Erythroblast (primary cell): ENCODE measurements at places on chromosomes 3 and 15.

GRCh38 chr3:81932681-81933080 lies 171.2 kb upstream of the GBE1 start:
- no peak for DNase-seq

DNA sequence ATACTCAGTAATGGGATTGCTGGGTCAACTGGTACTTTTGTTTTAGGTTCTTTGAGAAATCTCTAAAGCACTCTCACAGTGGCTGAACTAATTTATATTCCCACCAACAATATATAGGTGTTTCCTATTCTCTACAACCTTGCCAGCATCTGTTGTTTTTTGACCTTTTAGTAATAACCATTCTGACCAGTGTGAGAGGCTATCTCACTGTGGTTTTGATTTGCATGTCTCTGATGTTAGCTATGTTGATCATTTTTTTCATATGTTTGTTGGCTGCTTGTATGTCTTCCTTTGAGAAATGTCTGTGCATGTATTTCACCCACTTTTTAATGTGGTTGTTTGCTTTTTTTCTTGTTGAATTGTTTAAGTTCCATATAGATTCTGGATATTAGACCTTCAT lies 98.2 kb upstream of the DCBLD2 start:
- no peak for DNase-seq

GRCh38 chr15:101033801-101034200 lies 114.6 kb downstream of the LRRK1 start:
- no peak for DNase-seq

DNA sequence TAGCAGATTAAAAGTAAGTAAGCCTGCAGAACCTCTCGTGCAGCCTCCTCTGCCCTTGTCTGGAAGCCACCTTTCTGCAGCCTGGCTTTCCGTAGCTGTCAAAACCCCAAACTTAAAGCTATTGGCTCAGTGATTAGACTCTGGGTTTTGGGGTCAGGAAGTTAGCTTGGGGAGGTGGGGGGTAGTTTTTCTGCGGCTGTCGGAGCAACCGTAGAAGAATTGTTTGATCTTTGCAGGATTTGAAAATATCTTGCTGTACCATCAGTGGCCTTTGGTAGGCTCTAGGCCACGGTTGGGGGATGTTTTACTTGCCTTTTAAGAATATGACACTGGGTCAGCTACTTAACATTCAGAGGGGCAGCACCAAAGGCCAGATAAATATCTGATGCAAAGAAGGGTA lies 88.4 kb upstream of the RASGRP1 start:
- DNase-seq: no peak

- no peak for DNase-seq
Observed at GRCh38 chr3:185399737-185400667, 37.1 kb downstream of the MAP3K13 start.

DNA sequence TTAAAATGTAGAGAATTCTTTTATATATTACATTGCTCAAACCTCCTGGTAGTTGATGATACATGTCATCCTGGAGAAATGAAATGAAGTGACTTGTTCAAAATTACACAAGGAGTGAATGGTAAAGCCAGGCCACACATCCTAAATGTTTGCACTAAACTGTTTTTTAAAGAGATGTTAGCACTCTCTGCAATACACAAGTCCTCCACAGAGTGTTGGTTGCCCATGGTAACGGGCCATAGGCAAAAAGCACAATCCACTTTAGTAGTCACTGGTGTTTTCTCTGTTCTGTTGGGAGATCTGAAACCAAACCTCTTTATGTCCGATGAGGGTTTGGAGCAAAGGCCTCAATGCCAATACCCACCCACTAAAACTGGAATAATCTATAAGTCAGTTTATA lies 907.4 kb downstream of the NTRK3 start:
- no peak for DNase-seq

GRCh38 chr3:71584394-71585011 lies 975 bp upstream of the FOXP1 start:
- peak; percentile 78 for DNase-seq

GRCh38 chr3:157544501-157545130 lies 41.4 kb upstream of the VEPH1 start:
- no peak for DNase-seq

GRCh38 chr15:50390554-50391264 lies 33.5 kb upstream of the USP8 start:
- no peak for DNase-seq

GRCh38 chr3:177833332-177833731 lies 636.0 kb upstream of the TBL1XR1 start:
- DNase-seq: no peak

DNA sequence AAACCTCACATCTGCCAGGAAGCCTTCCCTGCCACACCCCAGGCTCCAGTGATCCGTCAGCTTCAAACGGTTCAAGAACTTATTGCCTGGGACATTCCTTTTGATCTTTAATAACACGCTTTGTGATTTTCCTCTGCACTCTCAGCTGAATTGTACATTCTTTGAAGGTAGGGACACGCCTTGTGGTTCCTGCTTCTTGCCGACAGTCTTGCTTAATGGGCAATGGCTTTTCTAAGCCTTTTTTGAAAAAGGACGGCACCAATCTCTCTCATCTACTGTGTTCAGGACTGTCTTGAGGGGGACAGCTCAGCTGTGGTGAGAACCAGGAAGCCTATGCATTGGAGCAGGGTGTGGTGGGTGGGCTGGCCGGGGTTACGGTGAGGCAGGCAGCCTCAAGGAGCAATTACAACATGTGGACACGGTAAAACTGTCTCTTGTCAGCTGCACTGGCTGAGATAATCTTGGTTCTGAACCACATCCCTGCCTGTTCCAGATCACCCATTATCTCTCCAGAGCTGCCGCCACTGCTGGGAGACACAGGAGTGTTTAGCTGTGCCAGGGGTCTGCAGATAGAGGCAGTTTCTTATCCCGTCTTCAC lies 46.0 kb upstream of the GLCE start:
- DNase-seq: peak; percentile 90

DNA sequence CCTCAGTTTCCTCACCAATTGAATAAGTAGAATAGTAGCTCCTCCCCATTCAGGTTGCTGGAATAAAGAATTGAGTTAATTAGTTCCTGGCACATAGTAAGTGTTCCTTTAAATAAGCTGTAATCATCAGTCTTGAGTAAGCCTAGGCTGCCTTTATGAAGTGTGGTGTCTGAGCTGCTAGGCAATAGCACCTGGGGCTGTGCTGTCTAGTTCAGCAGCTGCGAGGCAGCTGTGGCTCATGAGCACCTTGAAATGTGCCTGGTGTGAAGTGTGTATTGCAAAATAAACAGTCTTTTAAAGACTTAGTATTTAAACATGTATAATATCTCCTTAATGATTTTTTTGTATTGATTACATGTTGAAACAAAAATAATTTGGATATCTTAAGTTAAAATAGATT lies 77.6 kb downstream of the TOP2B start:
- no peak for DNase-seq

DNA sequence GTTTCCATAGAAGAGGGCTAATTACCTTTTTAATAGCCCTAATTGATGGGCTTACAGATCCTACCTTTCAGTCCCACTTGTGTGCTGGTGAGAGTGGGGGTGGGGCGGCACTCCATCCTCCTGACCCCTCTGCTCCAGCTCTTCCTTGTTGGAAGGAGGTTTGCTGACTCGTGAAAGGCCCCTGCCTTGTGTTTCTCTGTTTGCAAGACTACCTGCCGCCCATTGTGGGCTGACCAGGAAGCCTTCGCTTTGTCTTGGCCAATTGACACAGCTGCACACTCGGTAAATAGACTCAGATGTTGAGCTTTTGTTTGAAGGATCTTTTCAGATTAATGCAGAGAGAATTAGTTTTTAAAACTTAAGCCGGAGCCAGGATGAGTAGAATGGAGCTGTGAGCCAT lies 197.3 kb upstream of the HES1 start:
- DNase-seq: no peak

GRCh38 chr15:64193971-64194370 lies 31.1 kb upstream of the PPIB start:
- DNase-seq: no peak

DNA sequence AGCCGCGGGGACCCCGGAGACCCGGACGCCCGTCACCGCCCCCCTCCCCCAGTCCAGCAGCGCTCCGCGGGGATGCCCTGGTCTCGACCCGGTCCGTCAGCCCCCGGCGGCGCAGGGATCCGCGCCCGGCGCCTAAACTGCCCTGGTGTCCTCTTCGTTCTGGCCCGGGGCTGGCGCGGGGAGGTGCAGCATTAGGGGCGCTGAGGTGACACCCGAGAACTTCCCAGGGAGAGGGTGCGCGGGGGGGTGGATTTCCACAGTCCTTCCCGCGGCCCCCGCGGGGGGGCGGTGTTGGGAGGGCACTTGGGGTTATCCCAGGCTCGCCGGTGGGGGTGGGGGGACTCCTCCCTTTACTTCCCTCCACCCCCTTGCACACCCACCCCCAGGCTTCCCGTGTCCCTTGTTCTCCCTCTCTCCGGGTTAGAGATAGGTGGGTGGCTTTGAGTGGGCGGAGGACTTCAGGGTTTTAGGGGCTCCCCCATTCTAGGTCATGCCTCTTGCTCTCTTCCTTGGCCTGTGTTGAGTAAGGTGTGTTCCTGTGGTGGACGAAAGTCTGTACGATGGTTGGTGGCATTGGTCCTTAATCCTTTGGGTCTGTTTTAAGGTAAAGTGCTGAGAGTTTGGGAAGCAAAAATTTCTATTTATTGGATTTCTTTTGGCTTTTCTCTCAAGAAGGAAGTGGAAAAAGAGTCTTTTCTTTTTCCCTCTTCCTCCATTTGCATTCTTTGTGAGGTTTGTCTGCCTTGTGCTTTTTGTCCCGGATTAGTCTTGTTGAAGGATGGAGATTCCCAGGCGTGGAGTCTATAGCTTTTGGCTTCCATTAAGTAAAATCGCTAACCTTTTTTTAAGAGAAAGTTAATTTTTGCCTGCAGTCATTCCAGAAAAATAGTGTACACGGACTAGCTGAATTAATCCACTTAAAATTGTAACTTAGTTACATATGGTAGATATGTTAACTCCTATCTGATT lies 811 bp downstream of the SKIL start:
- DNase-seq: peak; percentile 83

DNA sequence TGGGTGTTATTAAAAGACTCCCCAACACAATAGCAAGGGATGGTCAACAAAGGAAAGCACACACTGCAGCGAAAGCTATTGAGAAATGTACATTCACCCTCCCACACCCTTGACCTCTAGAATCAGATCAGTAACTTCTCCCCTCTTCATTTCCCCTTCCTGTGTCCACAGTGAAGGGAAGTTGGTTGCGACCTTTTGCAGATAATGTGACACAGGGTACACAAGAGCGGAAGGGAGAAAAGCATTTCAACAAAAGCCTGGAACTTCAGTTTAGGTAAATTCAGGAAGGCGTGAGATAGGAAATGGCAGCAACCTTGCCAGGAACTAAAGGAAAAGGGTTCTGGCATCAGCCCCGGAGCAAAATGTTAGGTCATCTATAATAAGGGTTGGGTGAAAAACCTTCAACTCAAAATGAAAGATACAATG lies 899.8 kb downstream of the MCTP2 start:
- no peak for DNase-seq

- DNase-seq: no peak
Observed at GRCh38 chr3:26719134-26719533, 96.6 kb downstream of the LRRC3B start.

DNA sequence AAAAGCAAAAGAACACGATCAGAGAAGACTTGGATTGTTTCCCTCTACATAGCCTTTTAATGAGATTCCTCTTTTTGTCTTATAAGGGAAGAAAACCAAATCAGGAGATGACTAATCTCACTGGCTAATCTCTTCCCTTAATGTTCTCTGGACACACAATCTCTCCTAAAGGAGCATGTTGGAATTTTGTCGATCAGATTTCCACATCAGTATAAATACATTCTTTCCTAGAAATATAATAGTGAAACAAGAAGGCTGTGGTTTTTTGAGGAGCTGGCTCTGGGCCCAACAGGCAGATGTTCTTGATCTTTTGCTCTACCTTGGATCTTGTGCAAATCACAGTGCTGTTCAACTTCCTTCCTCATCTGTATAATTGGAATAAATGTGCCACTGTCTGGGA lies 94.0 kb downstream of the GTPBP8 start:
- DNase-seq: no peak
